Stimulated activated CD4-positive, alpha-beta T cell treated with anti-CD3 and anti-CD28 coated beads, Interleukin-1b, Interleukin-23, amount 100 ng/mL, for 48 hours (primary cell): ENCODE measurements at places on chromosomes 6 and 20.

DNA sequence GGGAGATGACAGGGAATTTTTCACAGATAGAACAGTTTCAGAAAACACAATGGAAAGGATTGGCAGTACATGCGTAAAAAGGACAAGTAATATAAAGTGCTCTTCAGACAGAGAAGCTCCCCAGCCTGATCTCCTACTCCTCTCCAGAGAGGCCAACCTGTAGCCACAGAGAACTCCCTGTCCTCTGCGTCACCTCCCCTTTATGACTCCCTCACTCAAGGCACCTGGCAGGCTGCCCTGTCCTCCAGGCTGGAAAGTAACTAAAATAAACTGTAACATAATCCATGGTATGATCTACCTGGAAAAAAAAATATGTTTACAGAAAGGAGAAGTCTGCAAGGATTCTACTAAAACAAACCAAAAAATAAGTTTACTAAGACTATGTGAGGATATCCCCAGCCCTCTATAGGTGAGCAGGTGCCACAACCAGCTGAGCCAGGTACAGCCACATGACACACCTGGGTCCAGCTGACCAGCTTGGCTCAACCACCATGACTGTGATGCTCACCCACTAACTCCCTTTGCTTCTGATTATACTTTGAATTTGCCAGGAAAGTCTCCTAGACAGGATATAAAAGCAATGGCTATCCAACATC lies 29.2 kb downstream of the MBOAT1 start:
- DNase-seq: no peak

- no peak for DNase-seq
Measured at GRCh38 chr20:26276554-26277210, 580.0 kb upstream of the ZNF337 start.

DNA sequence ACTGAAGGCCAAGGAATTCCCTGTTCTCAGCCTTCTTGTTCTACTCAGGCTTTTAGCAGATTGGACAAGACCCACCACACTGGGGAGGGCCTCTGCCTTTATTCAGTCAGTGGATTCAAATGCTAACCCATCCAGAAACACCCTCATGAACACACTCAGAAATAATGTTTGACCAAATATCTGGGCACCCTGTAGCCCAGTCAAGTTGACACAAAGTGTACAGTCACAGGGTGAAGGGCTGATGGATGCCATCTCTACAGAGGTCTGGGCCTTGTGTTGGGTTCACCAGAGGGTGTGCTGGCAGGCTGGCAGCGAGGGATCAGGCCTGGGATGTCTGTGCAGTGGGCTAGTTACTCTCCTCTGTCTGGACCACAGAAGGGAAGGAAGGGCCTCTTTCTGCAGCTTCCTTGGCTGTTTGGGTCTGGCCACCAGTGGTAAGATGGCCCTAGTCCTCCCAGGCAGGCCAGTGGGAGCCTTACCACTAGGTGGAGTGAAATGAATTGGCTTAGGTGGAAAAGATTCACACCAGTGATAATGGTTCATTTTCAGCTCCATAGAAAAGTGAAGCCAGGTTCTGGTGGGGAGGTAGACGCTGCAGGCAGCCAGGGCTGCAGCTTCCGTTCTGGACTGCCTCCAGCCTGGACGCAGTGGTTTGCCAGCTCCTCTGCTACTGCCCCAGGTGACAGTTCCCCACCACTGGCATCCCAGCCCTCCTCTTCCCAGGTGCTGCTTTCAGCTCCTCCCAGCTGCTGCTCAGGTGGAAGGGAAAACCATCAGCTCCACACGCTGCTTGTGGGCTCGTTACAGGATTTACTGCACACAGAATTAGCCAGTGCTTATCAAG lies 9.2 kb downstream of the TUBB2A start:
- DNase-seq: no peak

GRCh38 chr6:13813621-13814175 lies 659 bp downstream of the MCUR1 start:
- DNase-seq: no peak

- DNase-seq: no peak
Measured at GRCh38 chr6:100311707-100312251, 152.9 kb downstream of the SIM1 start.

DNA sequence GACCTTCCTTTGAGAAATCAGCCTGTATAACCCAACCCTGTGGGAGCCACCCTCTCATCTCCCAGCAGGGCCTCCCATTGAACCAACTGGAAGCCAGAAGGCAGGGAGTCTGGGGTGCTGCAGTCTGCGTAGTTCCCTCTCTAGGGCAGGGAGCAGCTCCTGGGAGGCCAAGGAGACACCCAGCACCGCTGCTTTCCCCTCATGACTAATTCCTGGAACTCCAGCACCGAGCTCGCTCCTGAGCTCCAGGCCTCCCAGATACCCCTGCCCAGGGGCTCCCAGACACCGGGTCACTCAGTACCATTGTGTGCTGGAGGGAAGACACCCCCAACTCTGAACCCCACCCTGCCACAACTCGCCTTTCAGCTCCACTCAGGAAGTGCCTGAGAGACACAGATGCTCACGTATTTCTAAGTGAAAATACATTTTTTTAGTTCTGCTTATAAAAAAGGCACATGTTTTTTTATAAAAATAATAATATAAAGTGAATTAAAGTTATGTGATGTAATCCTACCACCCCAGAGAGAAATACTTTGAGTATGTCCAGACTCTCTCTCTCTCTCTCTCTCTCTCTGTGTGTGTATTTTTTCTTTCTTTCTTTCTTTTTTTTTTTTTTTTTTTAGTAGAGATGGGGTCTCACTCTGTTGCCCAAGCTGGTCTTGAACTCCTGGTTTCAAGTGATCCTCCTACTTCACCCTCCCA lies 17.5 kb downstream of the PIM1 start:
- no peak for DNase-seq
